ENCODE measurements at places on chromosomes 1 and 21. TPM values are rescaled to one million over a fixed set of nuclear protein-coding genes. Genes with fewer than 3 reads are reported as not detected.

Gene VAV3
- 1.8 TPM for total RNA-seq

Gene CCDC28B
- 20.8 TPM for total RNA-seq

Gene KRTAP25-1
- not detected for total RNA-seq

Gene RAB7B
- total RNA-seq, result not detected

Gene CDC20
- total RNA-seq, result 328 TPM

Gene CLDN8
- total RNA-seq, result not detected

Gene LAMB3
- 1.6 TPM for total RNA-seq

Gene AIRE
- not detected for total RNA-seq

Gene FAM72A
- total RNA-seq, result 51.2 TPM

Gene WDR77
- total RNA-seq, result 33.9 TPM

Gene LY9
- 9.7 TPM for total RNA-seq

Gene PLCH2
- total RNA-seq, result 7.1 TPM

Gene TMPRSS3
- total RNA-seq, result 68.6 TPM

Gene DRAXIN
- 0.04 TPM for total RNA-seq

Gene CGN
- total RNA-seq, result 3.2 TPM

Gene HES3
- total RNA-seq, result not detected

Gene MEX3A
- total RNA-seq, result 0.49 TPM

Gene TSPEAR
- total RNA-seq, result not detected

Gene MAP3K21
- 4.2 TPM for total RNA-seq

Gene C1QB
- not detected for total RNA-seq

Gene RUNX1
- total RNA-seq, result 44.9 TPM

Gene DNAH14
- total RNA-seq, result 1.2 TPM

Gene OLFML2B
- total RNA-seq, result 0.18 TPM

Gene OR2L8
- total RNA-seq, result not detected

Gene ZBED6
- 28.4 TPM for total RNA-seq

Gene FRRS1
- 1.5 TPM for total RNA-seq

Gene AADACL4
- total RNA-seq, result not detected

Gene DDR2
- total RNA-seq, result 0.71 TPM

Gene RNF223
- total RNA-seq, result not detected

Gene CYP4A22
- not detected for total RNA-seq

Gene DNAJC11
- total RNA-seq, result 61.3 TPM

Gene SHISAL2A
- total RNA-seq, result 9.0 TPM

Gene GNG12
- 0.23 TPM for total RNA-seq
